ENCODE measurements at places on chromosomes 7 and 10.

GRCh38 chr10:97267671-97268070 lies 24.8 kb downstream of the ARHGAP19 start:
- no peak for DNase-seq

DNA sequence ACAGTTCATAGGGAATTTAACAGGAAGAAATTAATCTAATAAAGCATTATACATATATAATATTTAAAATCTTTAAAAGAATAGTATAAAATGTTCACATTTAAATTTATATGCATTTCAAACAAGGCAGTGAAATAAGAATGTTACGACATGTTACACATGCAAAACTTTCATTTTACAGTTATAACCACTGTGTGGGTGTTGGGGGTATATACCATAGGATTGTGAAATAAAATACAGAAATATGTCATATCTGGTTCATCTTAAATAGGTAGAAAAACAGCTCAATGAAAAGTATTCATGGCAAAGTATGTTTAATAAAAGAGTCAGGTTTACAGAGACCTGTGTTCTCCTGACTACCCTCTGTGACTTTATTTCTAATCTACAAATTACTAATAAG lies 45.6 kb downstream of the CHCHD3 start:
- no peak for DNase-seq

- DNase-seq, result no peak
These were observed 36.3 kb downstream of the RBM20 start for GRCh38 chr10:110680273-110681020.

DNA sequence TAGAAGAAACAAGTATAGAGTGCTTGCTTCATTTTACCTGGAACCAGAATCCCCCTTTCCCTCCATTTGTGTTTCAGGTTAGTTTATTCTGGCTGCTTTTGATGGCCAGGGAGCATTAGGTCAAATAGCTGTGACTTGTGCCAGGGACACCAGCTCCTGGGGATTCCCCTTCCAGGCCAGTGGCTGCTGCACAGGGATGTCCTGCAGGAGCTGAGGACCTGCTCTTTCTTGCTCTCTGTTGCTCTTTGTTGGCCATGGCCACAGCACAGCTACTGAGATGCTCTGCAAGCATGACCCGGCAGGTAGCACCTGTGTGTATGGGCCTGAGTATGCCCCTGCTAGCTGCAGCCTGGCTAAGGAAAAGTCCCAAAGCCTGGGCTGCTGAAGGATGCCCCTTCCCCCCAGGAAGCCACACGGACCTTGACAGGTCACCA lies 208.9 kb downstream of the EBF3 start:
- DNase-seq, result no peak

GRCh38 chr10:103706762-103707161 lies 148.6 kb downstream of the SH3PXD2A start:
- DNase-seq, result no peak

DNA sequence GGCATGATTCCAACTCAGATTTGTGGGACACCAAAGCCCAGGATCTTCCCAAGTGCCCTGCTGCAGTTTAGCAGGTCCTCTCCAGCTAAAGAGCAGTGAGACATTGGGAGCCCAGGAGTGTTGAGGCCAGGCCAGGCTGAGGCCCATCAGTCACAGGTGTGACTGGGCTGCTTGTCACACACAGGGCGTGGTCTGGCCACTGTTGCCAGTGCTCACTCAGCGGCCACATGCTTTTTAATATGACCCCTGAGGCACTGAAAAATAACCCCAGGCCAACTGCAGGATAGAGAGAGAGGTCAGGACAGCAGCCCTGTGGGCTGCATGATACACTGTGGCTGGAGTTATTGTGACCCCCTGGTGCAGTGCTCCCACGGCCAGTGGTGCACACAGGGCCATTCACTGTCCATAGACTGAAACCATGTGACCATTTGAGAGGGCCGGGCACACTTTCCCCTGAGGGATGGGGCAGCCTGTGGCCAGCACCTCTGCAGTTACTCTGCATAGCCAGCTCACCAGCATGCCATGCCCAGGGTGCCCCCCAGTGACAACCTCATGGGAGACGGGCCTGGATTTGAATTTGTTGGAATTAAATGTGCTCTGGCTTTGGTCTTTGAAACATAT lies 4.2 kb downstream of the GDF2 start:
- no peak for DNase-seq

- no peak for DNase-seq
These were observed 236.6 kb upstream of the MKLN1 start for GRCh38 chr7:131090886-131091692.

DNA sequence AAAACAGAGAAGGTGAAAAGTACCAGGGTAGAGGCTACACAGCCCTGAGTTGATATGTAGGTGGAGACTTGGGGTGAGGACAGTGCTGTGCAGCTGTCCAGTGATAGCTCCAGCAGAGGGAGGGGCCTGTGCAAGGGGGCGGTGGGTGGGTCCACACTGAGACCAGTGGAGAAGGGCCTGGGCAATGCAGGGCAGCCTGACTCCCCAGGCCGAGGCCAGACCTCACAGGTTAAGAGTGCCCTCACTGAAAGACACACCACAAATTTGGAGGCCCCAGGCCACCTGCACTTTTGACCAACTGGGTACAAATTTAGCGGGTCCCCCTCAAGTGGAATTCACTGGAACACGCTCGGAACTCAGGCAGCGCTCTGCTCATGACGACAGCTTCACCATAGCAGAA lies 6.7 kb upstream of the RASGEF1A start:
- DNase-seq, result no peak

- no peak for DNase-seq
These were observed 118.3 kb upstream of the FAM171A1 start for GRCh38 chr10:15489431-15489830.

DNA sequence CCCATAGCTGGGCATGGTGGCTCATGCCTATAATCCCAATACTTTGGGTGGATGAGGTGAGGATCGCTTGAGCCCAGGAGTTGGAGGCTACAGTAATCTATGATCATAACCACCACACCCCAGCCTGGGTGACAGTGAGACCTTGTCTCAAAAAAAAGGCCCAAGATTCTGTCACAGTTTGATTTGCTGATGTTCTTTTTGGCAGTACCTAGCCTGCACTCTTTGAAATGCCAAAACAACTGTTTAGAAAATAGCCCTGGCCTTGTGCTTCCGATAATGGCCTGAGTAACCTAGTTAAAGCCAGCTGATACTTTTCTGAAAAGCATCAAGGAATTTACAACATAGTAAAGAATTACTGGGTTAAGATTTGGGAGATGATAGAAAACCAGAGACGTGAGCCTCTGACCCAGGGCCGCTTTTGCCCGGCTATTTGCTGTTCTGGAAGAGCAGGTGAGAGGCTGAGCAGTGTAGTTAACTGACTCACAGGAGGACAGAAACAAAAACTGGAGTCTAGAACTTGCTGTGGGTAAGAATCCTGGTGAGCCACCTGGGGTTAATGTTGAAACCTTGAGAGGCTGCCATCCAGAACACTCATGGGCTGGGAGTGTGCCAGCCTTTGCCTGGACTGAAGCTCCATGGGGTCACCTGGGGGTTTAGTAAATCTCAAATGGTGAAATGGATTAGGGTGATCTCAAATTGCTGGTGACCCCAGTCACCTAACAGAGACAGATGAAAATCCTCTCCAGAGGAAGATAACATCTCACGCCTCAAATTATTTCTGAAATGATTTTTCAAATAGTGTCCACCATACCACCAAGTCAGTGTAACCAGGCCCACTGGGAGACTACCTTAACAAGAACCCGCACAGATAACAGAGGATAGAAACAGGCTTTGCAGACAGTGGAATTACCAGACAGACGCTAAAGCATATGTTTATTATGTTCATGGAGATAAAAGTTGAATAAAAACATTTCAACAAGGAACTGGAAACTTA lies 51.8 kb downstream of the GALNT11 start:
- no peak for DNase-seq

GRCh38 chr7:106216923-106217542 lies 67.8 kb downstream of the NAMPT start:
- DNase-seq, result no peak

- DNase-seq, result no peak
These were observed 88.0 kb downstream of the CPED1 start for GRCh38 chr7:121076350-121077164.

GRCh38 chr7:30923009-30923773 lies 11.5 kb downstream of the AQP1 start:
- no peak for DNase-seq

DNA sequence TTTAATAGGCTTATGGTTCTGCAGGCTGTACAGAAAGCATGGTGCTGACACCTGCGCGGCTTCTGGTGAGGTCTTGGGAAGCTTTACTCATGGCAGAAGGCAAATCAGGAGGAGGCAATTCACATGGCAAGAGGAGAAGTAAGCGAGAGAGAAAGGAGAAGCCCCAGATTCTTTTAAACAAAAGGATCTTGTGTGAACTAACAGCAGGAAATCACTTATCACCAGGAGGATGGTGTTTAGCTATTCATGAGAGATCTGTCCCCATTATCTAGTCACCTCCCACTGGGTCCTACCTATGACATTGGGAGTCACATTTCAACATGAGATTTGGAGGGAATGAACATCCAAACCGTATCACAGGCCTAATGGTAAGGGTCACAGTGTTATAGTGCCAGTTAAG lies 678.0 kb upstream of the KCND2 start:
- DNase-seq, result no peak

- no peak for DNase-seq
These were observed 1.2 kb upstream of the INPP5A start for GRCh38 chr10:132536241-132536876.

DNA sequence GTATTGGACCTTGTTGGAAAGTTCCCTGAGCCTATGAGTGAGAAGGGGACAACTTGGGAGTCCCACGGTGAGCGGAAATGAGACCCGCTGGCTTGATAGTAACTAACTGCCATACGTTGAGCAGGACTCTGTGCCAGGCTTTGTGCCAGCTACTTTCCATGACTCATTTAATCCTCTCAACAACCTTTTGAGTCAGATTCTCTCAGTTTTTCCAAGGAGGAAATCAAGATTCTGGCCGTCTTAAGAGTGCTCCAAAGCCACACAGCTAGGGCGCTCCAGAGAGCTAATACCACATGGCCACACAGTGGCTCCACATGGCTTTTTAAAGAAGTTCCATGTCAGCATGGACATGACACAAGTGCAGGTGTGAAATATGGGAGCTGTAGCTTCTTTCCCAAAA lies 55.7 kb downstream of the NOD1 start:
- no peak for DNase-seq

DNA sequence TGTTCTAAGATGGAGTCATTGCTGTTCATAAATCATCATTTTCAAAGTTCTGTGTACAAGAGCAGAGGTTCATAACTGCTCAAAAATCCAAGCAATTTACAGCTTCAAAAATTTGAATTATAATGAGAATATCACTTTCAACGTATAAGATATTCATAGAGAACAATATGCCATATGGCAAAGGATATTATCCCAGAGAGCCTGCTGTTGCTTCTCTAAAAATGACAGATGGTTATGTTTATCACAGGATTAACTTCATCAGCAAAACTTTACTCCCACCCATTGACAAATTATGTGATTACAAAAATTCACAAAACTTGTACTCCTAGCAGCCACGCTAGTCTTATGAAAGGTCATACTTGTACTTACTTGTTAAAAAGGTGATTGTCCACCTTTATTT lies 105.1 kb downstream of the PIP4K2A start:
- no peak for DNase-seq

DNA sequence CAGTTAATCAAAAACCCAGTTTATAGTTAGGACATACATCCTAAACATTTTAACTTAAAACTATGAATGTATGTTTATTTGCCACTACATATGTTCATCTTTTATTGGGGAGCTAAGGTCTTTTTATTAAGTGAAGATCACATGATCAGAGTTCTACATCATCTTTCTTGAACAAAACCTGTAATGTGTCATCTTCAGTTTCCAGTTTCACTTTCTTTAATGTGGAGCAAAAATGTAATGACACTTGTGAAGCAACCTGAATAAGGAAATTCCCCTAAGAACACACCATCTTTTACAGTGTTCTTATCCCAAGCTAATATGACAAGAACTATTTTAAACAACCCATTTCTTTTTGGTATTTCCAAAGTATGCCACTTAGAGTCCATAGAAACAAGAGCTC lies 166.7 kb upstream of the BET1 start:
- no peak for DNase-seq

GRCh38 chr7:159105066-159105780 lies 39.4 kb downstream of the VIPR2 start:
- no peak for DNase-seq

GRCh38 chr10:115164220-115164619 lies 71.1 kb downstream of the ATRNL1 start:
- DNase-seq, result no peak

DNA sequence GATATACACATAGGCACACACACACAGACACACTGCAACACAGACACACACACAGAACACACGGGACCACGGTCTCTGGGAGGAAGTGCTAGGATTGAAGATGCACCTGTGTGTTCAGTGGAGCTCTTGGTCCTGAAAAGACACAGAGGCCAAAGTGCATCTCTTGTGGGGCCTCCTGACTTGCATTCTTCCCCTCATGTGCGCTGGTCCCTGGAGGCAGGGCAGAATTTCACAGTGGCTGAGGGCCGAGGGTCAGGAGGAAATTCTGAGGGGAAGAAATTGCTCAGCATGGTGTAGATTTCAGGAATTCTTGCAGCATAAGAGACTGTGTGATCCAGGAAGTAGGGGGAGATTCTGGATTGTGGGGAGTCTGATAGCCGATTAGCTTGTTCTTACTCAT lies 35.9 kb downstream of the WDFY4 start:
- DNase-seq, result no peak

- DNase-seq, result no peak
These were observed 11.5 kb downstream of the ZMIZ2 start for GRCh38 chr7:44760034-44760580.

DNA sequence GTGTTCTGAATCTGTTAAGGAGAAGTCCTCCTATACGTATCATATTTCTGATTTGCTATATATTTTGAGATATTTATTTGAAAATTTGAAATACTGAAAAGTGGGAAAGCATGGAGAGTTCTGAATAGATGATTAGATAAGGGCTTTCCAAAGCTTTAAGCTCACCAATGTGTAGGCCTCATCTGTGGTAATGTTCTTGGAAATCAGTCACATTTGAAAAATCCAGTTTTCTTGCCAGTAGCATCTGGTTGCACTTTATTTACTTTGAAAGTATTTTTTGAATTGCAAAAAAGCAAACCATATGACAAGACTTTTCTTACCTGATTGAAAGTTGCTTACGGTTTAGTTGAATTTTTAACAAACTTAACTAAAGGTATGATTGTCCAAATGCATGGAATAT lies 21.7 kb downstream of the ADD3 start:
- no peak for DNase-seq

DNA sequence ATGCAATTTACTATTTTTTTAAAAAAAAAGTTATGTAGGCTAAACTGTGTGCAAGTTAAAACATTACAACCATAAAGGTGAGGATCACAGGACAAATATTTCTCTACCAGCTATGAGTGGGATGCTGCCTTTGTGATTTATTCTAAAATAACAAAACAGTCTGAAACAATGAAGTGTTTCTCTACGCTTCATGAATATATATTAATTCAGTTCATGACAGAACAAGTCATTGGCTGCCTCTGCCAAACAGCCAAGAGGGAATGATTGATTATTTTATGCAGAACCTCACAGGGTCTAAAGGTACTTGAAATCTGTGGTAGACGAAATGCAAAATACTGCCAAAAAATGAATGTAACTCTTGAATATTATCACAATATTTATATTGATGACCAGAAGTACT lies 29.0 kb upstream of the SOSTDC1 start:
- DNase-seq, result no peak

Measured in CD4-positive, alpha-beta T cell treated with Interleukin-1 beta for 1 hour (primary cell).